ENCODE measurements at places on chromosomes 1 and 21.

- no peak for DNase-seq
Measured at GRCh38 chr1:62142496-62142895, 52.2 kb upstream of the L1TD1 start.

GRCh38 chr1:99784143-99784542 is 17.7 kb upstream of the FRRS1 start:
- no peak for DNase-seq

DNA sequence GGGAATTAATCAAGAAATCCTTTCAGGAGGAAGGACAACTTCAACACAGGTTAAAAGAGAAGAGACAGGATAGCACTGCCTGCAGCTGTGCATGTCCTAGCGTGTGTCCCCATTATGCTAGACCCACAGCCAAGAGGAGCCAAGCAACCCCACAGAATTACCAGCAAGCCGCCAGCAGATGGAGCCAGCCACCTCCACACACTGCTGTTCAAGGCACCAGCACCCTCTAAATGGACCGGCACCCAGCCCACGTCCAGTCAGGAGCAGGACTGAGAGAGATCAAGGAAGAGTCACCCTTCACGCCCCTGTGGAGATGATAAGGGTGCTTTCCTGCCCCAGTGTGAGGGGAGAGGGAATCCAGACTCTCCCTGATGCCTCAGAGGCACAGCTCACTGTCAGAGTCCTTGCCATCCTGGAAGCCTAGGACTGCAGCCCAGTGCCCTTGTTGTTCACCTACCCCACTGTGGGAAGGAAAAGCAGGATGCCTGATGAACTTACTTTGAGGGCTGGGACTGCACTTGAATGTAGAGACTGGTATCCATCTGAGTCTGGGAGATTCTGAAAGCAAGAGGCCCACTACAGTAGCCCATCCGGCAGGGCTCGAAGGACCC is 37.1 kb upstream of the CTTNBP2NL start:
- peak; percentile 26 for DNase-seq

- no peak for DNase-seq
Measured at GRCh38 chr1:17509363-17509762, 30.1 kb upstream of the ARHGEF10L start.

DNA sequence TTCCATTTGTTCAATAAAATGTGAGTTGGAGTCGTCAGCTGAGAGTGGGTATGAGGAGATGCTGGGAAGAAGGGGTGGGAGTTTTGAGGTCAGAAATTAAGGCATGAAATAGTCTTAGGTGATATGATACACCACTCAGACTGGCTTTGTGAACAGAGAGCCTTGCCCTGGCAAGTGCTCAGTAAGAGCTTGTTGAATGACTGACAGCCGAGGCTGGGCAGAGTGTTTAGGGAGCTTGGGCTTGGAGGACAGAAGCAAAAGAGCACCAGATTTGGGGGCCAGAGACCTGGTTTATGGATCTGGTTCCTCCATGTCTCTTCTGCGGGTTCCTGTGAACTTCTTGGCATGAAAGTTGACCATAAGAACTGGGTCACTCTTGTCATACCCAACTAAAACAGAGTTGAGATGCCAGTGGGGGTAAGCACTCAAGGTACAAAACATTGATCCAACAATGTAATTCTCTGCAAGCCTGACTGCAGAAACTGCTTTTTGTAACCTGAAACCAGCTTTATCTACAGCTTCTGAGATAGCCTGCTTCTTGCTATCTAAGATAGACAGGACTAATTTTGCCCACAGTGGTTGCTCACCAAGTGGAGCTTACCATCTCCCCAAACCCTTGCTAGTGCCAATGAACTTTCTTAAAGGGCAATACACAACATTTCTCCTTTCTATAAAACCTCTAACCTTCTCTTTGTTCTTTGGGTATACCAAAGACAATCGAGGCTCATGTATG is 126.4 kb downstream of the TENT5C start:
- no peak for DNase-seq

GRCh38 chr1:50023292-50024159 is at the start of gene AGBL4:
AGBL4 (minus strand) TSS chr1:50023954.
- peak; percentile 17 for DNase-seq

- peak; percentile 87 for DNase-seq
Measured at GRCh38 chr21:42187976-42188653, 30.8 kb upstream of the ABCG1 start.

- no peak for DNase-seq
Measured at GRCh38 chr1:1616838-1617237, 1.5 kb downstream of the MIB2 start.

DNA sequence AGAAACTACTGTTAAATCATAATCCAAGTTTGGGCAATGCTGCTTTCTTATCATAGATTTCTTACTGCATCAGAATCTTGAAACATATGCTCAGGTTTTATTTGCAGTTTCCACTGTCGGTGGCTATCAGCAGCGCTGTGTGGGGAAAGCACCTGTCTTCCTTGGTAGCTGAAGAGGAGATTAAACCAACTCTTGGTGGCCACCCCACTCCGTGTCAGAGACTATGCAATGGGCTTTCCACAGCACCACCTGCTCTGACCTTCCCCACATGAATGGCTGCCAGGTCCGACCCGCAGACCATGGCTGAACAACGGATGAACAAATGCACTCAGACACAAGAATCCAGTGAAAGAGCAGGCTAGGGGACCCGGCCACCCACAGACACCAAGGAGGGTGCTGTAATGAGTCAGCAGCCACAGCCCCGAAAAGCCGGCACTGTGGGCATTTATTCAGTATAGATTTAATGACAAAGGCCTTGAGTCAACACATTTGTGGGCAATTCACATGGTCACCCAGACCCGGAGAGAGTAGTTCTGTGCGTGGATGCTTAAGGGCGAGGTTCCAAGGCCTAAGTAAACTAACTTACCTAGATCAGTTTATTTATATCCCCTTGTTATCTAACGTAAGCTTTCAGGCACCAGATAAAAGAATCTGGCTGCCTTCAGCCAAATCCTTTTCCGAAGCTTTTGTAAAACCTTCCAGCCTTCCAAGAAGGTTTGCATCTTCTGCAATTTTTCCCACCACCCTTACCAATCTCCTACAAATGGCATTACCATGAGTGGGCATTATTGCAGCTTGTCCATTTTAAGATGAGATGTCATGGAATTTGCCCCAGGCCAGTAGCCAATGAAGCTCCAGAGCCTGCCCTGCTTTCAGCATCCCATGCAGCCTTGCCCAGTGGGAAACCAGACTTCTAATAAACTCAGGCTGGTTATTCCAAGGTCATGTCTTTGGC is 82.7 kb downstream of the HLCS start:
- DNase-seq, result no peak

DNA sequence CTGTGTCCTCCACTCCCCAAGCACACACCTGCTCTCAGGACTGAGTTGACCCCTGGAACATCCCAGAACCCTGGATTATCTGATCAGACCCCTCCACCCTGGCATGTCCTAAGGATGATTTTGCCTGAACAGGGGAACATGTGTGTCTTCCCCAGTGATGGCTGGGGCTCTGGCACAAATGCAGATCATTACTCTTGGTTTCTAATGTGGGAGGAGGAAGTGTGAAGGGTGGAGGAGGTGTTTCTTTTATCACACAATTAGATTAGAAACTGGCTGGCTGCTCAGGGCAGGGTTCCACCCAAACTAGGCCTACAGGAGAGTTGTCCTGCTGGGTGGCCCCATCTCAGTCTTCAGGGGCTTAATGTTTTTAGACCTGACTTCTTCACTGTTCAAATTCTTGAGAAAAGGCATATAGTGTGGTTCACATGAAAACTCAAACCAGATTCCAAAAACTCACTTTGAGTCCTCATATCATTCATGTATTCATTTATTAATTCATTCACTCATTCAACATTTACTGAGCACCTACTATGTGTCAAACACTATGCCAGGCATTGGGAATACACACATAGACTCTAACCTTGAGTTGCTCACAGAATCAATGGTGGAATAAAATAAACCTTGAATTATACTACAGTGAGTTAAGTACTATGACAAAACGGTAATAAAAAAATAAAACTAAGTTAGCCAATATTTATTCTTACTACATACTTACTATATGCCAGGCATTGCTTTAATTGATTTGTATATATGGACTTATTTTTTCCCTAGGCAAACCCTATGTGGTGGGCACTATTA is 221.8 kb upstream of the JUN start:
- DNase-seq, result peak; percentile 14

- DNase-seq, result no peak
Measured at GRCh38 chr1:20588634-20589225, at the start of gene CDA. CDA (plus strand) TSS chr1:20589097; CDS start chr1:20589130, 33 bp downstream.

GRCh38 chr21:16002874-16003466 is 273.2 kb downstream of the USP25 start:
- no peak for DNase-seq

GRCh38 chr1:222229672-222230312 is 318.1 kb downstream of the HHIPL2 start:
- no peak for DNase-seq

DNA sequence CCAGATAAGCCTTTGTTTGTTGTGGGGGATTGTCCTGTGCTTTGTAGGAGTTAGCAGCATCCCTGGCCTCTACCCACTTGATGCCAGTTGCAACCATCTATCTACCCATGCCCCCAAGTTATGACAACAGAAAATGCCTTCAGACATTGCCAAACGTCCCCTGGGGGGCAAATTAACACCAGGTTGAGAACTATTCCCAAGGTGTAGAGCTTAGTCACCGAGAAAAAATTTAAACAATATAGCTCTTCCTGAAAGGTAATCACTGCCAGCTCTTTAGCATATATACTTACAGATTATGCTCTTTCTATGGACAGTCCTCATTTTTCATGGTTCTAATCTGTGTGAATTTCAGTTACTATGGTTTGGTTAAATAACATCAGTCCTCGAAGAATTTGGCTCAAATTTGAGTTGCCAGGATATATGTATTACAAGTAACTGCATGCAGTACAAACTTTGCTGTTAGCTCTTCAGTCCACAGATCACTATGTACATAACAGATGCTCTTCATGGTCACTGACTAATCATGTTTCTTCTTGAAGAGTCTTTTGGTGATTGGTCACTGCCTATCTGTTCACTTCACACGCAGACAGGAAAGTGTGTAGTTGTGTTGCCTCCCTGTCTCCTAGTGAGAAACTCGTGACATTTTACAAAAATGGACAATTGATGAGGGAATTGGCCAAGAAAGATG is 25.2 kb downstream of the MAPKAPK2 start:
- no peak for DNase-seq

DNA sequence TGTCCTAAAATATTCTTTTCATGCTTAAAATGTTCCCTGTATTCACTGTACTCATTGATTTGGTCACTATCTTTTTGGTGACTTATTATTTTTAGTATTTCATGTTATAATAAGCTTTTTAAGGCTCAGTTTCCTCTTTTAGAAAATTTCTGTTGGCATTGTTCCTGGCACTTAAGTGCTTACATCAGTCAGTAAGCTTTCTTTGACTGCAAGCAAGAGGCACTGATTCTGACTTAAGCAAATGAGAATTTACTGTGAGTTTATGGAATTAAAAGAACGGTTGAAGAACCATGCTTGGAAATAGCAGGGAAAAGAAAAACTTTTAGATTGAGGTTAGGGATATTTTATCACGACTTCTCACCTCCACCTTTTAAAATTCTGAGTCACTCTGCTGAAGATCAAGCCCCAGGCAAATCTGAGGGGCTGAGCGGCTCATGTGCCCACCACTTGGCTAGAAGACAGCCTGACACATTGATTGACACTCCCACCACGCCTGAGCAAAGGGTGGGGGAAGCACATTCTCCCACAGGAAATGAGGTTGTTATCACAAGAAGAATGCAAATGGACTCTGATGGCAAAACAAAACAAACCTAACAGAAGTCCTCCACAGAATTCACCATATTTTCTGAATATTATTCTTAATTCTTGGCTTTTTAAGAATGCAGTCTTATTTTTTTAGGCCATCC is 102.8 kb downstream of the KCTD3 start:
- no peak for DNase-seq

DNA sequence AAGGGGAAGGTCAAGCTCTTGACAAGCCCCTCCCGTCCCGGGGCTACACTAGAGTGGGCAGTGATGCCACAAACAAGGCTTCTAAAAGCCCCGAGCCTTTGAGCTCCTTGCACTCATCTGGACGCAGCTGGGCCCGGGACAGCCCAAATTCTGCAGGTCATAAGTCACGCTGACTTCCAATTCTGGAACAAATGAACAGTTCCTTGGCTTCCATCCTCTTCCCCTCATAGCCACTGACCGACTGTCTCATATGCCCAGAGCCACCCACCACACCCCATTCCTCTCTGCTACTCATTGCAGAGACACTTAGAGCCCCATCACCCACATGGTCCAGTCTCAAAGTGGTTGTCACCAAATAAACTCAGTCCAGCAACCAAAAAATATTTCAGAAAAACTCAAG is 32.8 kb upstream of the PRELP start:
- no peak for DNase-seq

DNA sequence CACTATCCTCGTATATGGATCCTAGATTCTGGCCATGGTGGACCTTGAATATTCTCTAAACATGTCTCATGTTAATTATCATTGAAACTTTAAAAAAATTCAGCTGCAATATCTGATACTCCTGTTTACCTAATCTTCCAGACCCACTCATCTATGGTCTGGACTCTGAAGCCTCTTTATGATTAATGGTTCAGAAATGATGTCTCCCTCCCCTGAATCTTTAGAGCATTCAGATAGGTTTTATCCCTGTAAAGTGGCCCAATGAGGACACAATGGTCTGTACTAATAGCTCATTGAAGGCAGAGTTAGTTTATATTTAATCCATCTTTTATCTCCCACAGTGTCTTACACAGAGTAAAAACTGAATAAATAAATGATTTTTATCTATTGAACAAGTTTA is 53.0 kb upstream of the DUSP10 start:
- DNase-seq, result no peak

DNA sequence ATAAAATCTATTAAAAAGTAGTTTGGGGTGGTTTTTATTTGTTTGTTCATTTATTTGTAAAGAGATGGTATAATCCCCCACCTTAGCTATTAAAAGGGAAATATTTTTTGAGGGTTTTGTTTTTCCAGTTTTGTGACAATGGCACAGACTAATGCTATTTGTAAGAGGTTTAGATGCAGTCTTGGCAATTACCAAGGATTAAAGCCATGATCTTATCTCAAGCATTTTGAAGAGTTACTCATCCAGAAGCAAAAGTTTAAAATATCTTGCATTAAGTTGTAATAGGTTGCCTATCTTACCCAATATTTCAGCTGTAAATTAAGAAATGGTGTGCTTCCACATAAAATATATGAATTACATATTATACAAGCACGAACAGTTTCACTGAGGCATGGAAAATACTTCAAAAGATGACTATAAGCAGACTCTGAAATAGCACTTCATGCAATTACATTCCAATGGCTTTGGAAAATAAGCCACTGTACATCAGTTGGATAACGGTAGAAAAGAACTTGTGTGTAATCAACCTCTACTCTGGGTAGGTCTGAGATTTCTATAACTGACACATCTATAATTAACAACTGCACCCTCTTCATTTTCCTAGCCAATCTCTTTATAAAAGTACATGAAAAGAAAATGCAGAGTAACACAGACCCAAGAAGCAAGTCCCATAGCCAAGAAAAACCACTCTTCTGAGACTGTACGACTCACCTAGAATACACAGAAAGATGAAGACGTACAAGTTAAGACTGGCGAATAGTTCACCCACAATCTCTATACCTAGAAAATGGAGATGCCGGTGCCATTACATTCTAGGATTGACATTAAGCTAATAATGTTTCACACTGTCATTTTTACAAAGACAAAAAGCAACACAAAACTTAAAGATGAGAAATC is 95.2 kb downstream of the PTPN14 start:
- no peak for DNase-seq

All from CD4-positive, alpha-beta T cell treated with Interleukin-21 for 1 hour (primary cell).